ENCODE measurements at places on chromosomes 5 and 9.
A peak's percentile ranks its signal among the peaks of the same experiment; 100 is the strongest.

GRCh38 chr5:4572311-4573100 lies 567.6 kb upstream of the ADAMTS16 start:
- DNase-seq, result no peak

- DNase-seq, result peak; percentile 31
Observed at GRCh38 chr5:43000111-43000840, 39.8 kb downstream of the ANXA2R start.

DNA sequence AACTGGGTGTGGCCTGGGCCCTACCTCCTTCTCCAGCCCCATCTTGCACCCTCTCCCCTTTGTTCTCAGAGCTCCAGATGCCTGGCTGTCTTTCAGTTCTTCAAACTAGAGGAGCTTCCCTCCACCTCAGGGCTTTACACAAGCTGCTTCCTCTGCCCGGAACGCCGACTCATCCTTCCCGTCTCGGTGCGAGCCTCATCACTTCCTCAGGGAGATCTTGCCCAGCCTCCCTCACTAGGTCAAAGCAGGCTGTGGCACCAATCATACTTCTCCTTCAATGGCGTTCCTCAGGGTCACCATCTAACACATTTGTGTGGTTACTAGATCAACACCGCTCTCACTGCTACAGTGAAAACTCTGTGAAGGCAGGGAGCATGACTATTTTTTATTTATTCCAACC lies 56.2 kb upstream of the ZSWIM6 start:
- DNase-seq, result peak; percentile 46

- DNase-seq, result no peak
Observed at GRCh38 chr5:107474716-107475489, 195.8 kb downstream of the EFNA5 start.

- DNase-seq, result no peak
Observed at GRCh38 chr5:133995341-133995740, 9.4 kb downstream of the VDAC1 start.

GRCh38 chr5:67355120-67355713 lies 158.6 kb upstream of the CD180 start:
- no peak for DNase-seq

GRCh38 chr5:16548115-16548514 lies 68.7 kb downstream of the RETREG1 start:
- no peak for DNase-seq

DNA sequence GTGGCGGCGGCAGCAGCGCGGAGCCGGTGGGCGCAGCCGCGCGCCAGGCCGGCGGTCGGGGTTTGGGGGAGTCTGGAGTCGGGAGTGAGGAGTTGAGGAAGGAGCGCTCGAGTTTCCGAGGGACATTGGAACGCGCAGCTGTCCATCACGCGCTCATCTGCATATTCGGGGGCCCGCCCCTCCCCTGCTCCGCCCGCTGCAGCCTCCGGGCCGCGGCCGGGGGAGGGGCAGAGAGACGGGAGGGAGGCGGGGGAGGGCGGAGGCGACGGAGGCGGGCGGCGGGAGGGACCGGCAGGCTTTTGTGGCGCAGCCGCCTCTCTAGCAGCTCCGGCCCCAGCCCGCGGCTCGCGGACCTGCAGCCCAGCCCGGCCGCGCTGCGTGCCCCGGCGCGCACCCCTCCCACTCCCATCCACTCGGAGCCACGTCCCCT lies at the start of gene IRX2:
Gene IRX2 (minus strand): TSS at position 86 of the 430 bp plus-strand sequence. CDS start 264 bp downstream, outside the sequence.
- peak; percentile 98 for DNase-seq

GRCh38 chr9:110126499-110126941 lies 81.4 kb downstream of the C9orf152 start:
- DNase-seq, result no peak

- DNase-seq, result no peak
Observed at GRCh38 chr9:89249001-89249400, 62.0 kb upstream of the CKS2 start.

DNA sequence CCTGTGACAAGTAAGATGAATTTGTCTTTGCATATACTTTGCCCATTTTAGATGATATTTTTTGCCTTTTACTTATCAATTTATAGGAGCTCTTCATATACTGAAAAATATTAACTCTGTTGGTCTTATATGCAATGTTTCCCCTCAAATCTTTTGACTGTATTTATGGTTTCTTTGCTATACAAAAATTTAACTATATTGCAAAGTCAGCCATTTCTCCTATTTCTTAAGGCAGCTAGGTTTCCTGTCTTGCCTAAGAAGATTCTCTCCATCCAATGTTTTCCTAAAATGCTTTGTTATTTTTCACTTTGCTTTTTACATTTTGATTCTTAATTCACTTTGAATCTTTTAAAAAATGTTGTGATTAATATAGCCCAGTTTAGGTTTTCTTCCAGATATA lies 273.1 kb downstream of the NSG2 start:
- DNase-seq, result no peak

- no peak for DNase-seq
Observed at GRCh38 chr5:6483880-6484382, 35.3 kb downstream of the UBE2QL1 start.

- no peak for DNase-seq
Observed at GRCh38 chr9:127444283-127444920, 6.8 kb downstream of the RPL12 start.

DNA sequence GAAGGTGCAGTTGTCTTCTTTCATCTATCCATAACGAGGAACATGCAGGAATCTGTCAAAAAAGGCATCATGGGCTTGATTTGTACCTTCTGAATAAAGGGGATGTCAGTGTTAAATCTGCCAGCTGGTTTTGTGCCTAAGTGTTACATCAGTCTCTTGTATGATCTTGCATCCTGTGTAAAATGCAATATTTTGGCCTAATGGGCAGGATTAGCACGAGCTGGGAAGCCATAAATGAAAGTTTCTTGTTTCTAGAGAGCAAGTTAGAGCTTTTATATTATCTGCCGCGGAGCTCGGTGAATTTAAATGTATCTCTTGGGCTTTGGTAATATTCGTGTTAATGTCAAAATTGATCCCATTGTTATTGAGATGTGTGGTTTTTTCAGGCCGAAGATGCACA lies 526.1 kb upstream of the WWC1 start:
- DNase-seq, result no peak

GRCh38 chr5:103166706-103167105 lies 46.6 kb downstream of the PPIP5K2 start:
- DNase-seq, result no peak

- no peak for DNase-seq
Observed at GRCh38 chr5:83510260-83510659, 38.7 kb downstream of the VCAN start.

DNA sequence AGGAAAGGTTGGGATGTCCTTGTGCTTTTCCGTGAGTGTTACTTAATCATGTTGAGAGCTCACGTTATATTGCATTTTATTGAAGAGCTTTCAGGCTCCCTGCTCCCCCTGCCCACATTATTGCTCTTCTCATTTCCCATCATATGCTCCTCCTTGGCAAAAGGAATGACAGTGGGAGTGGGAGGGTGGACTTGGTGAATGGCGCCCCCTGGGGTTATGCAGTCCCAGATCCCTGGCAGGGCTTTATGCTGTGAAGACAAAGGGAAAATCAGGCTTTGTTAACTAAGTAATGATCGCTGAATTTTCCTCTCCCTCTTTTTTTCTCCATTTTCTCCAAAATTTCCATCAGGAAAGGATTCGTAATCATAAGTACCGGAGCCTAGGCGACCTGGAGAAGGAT lies 166.6 kb downstream of the SMARCA2 start:
- DNase-seq, result peak; percentile 20

DNA sequence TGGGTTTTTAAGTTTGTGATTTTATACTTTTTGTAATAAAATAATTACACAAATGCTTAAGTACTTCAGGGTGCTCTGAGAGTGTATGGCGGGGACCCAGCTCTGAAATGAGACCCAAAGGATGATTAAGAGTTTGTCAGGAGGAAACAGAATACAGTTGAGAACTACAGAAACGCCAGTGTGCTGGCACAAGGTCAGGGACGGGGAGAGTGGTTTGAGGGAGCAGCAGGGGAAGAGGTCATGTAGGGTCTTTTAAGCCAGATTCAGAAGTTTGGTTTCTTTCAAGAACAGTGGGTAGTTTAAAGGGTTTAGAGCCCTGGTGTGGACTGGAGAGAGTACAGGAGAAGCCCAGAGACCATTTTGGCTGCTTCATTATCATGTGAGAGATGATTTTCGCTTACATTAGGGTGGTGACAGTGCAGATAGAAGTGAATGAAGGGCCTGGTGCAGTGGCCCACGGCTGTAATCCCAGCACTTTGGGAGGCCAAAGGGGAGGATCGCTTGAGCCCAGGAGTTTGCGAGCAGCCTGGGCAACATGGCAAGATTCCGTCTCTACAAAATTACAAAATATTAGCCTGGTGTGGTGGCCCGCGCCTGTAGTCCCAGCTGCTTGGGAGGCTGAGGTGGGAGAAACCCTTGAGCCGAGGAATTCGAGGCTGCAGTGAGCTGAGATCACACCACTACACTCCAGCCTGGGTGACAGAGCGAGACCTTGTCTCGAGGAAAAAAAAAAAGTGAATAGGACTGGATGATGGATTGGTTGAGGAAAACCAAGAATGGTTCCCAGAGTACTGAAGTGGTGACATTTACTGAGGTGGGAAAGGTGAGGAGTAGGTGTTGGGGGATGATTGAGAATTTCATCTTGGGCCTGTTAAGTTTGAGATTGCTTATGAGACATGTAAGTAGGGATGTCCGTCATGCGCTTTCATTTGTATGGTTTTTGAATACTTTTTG lies 1.4 kb upstream of the ETF1 start:
- peak; percentile 32 for DNase-seq

GRCh38 chr9:124507880-124508423 lies 753 bp upstream of the NR5A1 start:
- no peak for DNase-seq

DNA sequence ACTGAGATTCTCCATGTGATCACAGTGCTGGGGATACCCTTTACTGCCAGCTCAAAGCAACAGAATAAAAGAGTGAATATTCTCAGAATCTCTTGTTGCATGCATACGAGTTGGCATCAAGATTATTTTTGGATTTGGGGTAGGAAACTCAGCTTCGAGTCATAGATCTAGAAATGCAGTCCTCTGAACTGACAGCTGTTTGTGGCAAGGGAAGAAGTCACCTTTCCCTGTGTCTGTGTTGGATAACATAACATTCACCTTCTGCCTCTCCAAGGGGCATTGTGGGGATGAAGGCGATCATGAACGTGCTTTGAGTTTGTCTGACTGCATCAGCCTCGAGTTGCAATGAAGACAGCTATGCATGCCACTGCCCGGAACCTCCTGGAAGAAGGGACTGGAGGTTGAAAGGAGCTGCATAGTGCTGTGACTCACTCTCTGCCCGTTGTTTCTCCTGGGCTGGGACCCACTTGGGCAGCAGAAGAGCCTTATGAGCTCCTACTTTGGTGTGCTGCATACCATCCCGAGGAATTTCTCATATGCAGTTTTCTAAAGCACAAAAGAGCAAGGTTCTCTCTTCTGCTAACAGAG lies 231.7 kb downstream of the ARHGAP26 start:
- peak; percentile 58 for DNase-seq

DNA sequence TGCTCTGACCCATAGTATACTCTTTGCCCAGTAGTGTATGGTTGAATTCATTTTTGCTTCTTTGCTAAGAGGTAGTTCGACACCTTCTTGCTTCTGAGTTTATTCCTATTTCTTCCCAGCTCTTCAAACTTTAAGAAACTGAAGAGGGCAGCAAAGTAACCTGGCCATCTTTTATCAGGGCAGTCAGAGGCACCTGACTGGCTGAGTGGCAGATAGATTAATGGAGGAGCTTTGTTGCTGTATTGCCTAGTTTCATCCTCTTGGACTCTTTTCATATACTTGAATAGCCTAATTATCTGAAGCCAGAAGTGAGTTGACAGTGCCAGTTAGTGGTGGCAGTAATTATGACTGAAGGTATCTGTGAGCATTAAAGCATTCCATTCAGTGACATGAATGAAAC lies 82.5 kb downstream of the UHRF2 start:
- no peak for DNase-seq
